ENCODE measurements at places on chromosomes 13 and 19. TPM values are rescaled to one million over a fixed set of nuclear protein-coding genes. Genes with fewer than 3 reads are reported as not detected.

Gene ZNF600
- total RNA-seq: 4.1 TPM

Gene PSG2
- not detected for total RNA-seq

Gene ANKLE1
- 0.68 TPM for total RNA-seq

Gene PRR36
- total RNA-seq: not detected

Gene SPRYD7
- 4.9 TPM for total RNA-seq

Gene GARIN5A
- total RNA-seq: 0.17 TPM

Gene ZNF709
- total RNA-seq: 3.5 TPM

Gene WDR88
- not detected for total RNA-seq

Gene PNMA8B
- 0.17 TPM for total RNA-seq

Gene ITM2B
- total RNA-seq: 538 TPM

Gene CCDC8
- total RNA-seq: 0.56 TPM

Gene CKM
- total RNA-seq: not detected

Gene VSIG10L
- total RNA-seq: 0.17 TPM

Gene TMEM86B
- 1.1 TPM for total RNA-seq

Gene ZIK1
- total RNA-seq: 6.1 TPM

Gene DPP9
- 64.4 TPM for total RNA-seq

Gene GYS1
- 14.8 TPM for total RNA-seq
